ENCODE measurements at places on chromosomes 5 and 9.

GRCh38 chr5:165620394-165620793 is 2115.0 kb downstream of the MAT2B start:
- DNase-seq: no peak

GRCh38 chr9:82988488-82988887 is 74.5 kb downstream of the RASEF start:
- no peak for DNase-seq

DNA sequence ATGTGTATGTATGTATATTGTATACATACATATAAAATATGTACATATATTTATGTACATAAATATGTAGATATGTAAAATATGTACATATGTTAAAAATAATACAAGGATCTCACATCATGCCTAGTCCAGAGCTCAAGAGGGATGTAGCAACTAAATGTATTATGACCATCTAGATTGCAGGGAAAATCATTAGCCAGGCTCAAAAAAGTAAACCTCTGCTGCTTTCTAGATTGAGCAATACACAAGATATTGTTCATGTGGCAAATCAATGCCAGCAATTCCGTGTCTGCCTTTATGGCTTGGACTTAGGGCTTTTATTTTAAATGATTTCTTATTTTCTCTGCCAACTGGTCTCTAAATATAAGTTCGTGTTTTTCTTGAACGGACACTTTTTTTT is 65.2 kb downstream of the RAI14 start:
- DNase-seq: no peak

GRCh38 chr5:86625148-86625547 is 7.4 kb downstream of the COX7C start:
- DNase-seq: no peak

DNA sequence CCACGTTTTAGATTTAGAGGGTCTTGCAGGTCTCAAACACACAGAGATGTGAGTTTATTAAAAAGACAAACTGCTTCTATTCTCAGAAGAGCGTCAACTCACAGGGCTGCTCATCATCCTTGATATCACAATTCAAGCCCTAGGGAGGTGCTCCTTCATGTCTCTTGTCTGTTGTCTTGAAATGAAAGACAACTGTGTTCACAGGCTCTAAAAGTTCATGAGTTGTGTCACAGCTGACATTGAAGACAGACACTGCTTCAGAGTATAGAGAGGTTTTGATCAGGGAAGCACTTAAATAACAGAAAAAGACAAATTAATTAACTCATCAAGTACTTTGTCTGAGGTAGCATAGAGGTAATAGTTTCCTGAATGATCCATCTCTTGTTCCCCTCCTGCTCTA is 1917.6 kb upstream of the WWC1 start:
- no peak for DNase-seq

DNA sequence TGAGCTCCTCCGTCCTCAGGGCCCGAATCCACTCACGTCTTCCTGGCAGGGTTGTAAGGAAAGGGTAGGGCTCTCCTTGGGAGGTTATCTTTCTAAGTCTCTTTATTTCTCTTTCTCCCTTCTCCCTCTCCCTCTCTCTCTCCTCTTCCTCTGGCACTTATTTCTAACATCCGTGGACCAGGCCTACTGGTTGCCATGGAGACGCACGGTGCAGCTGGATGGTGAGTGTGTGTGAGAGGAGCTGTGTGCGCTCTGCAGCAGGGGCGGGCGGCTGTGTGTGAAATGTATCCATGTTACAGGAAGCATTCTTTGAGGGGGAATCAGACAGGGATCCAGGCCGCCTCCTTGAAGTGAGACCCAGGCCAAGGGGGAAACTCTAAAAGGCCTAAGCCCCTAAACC is 32.2 kb downstream of the PCDH1 start:
- no peak for DNase-seq

DNA sequence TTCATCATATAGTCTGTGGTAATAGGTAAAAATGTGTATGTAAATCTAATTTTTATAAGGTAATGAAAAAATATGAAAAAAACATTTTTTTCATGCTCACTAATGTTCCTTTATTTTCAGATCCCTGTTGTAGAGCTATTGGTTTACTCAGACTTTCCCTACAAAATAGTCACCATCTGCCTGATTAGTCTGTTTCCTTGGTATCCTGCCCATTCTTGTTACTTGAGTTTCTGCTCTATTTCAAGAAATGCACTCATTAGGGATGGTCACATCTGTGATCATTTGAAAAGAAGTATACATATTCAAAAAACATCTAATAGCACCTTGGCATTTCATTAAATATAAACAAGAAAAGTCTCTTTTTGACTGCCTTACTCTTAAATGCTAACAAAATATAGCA is 21.6 kb upstream of the RASA1 start:
- no peak for DNase-seq

DNA sequence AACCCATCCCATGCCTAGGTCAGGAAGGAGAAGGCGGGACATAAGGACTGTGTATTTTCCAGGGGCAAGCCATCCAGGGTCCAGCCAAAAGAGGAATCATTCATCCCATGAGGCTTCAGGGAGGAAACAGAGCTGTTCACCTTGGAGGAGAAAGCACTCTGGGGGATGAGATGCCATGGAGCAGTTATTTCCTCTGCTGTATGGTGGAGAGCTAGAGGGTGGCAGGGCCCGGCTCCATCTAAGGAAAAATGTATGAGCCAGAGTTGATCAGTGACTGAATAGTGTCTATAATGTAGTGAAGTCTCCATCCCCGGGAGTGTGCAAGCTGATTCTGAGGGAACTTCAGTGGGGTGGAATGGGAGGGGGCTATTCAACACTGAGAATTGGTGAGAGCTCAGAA is 8.0 kb downstream of the ENHO start:
- no peak for DNase-seq

DNA sequence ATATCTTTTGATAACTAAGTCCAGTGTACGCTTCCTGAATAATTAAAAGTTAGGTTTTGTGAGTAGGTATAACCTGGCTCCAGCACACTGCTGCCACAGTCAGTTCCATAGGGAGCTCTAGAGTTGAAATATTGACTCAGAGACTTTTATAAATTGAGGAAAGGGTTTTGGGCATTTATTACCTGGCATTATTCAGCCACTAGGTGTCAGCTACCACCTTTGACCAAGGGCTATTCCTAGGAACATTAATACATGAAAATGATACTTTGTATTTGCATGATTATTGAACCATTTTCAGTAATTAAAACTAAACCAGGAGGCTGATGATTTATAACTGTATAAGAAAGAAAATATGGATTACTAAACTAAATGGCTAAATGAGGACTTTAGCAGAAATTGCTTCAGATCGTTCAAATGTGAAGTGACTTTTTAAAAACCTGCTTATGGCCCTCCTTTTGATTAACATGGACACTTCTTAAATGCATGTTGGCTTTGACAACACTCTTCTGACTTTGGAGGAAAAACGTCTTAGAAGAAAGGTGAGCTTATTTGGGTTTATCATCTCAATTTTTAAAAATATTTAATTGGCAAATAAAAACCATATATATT is 83.0 kb downstream of the SMC2 start:
- no peak for DNase-seq

DNA sequence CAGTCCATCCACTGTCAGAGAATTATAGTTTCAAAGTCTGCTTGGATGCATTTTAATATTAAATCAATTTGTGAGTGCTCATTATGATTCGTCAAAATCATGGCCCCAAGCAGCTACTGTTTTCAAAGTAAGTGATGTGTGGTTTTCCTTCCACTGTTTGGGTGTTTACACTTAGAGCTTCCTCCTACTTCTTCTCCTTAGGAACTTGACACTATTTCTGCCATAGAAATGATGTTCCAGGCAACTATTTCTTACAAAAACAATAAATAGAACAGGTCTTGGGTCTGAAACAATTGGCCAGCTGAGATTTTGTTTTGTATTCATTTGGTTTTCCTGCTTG is 132.8 kb upstream of the RAI14 start:
- no peak for DNase-seq

- no peak for DNase-seq
Observed at GRCh38 chr5:160001457-160001856, 7.5 kb upstream of the TTC1 start.

- no peak for DNase-seq
Observed at GRCh38 chr5:95018946-95019345, 265.9 kb downstream of the MCTP1 start.

DNA sequence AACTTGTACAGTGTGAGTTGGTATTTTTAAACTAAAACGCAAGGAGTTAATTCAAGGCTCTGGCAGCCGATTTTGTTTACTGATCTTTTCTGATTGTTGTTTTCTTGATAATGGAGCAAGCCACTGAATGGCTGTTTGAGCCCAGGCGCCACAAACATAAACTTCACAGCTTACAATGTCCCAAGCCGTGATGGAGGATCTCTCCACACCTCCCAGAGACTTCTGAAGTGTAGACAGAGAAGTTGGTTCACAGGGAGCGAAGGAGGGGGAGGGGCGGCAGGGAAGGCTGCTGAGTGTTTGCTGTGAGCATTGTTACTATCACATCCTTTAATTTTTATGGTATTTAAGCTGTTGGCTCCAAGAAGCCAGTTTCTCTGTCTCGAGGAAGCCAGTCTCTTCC is 14.7 kb downstream of the ISL1 start:
- no peak for DNase-seq

GRCh38 chr5:127891942-127892341 is 188.8 kb downstream of the CCDC192 start:
- no peak for DNase-seq

DNA sequence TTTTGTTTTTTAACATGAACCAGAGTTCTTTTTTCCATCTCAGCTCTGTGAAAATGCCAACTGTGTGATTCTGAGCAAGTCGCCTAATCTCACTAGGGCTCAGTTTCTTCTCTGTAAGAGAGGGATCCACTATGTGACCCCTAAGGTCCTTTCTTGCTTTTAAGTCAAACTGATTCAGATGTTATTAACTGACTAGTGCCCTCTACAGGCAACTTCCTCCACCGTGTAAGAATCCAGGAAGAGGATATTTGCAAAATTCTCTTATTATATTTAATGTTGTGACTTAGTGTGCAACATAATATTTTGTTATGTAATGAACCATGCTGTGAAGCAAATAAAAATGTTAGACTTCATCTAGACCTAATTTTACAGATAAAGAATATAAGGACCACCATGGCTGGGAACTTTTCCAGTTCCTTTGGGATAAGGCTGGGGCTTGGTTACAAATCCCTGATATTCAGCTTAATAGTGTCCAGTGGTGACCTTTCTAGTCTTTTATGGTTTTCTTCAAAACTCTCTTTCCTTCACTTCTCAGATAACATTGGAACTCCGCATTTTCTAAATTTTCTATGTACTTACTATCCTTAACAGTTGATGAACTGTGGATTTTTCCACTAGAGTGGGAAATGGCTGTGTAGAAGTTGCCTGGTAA is 244.7 kb downstream of the PIK3R1 start:
- DNase-seq: no peak

- no peak for DNase-seq
Observed at GRCh38 chr5:34930462-34930844, 1.1 kb downstream of the DNAJC21 start.

GRCh38 chr9:36150574-36151315 is 14.2 kb downstream of the GLIPR2 start:
- DNase-seq: no peak

GRCh38 chr9:72362118-72362531 is 2.9 kb downstream of the ZFAND5 start:
- DNase-seq: no peak

DNA sequence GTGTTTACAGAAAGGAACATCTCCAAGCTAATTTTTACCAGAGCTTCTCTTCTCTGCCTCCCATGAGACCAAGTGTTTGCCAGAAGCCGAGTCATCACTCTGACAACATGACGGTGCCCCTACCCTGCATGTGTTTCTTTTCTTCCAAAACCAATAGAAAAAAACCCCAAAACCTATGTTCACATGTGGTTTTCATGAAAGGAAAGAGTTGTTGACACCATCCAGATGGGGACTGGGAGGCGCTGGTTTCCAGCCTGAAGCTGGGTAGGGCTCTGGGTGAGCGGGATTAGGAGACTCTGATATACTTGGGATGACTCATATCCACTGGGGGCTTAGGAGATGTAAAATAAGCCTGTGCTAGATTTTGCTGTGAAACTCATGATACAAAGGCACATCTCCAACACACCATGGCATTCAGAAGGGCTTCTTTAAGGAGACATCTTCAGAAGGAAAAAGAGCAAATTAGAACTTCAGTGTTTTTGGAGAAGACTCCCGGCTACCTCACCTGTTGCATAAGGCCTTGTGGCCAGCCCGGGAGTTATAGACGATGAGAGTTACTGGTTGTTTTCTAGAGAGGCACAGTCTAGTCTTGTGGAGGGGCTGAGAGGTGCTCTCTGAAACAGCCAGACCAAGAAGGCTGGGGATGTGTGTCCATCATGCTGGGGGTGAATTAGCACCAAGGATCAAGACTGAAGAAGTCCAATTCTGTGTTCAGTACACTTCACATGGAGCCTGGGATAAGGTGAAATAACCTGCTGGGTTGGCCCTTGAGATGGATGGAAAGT is 108.9 kb upstream of the LHFPL2 start:
- DNase-seq: no peak

GRCh38 chr5:852018-852417 is 1.2 kb upstream of the ZDHHC11 start:
- DNase-seq: no peak

GRCh38 chr5:66616520-66617225 is 20.5 kb downstream of the MAST4 start:
- no peak for DNase-seq

DNA sequence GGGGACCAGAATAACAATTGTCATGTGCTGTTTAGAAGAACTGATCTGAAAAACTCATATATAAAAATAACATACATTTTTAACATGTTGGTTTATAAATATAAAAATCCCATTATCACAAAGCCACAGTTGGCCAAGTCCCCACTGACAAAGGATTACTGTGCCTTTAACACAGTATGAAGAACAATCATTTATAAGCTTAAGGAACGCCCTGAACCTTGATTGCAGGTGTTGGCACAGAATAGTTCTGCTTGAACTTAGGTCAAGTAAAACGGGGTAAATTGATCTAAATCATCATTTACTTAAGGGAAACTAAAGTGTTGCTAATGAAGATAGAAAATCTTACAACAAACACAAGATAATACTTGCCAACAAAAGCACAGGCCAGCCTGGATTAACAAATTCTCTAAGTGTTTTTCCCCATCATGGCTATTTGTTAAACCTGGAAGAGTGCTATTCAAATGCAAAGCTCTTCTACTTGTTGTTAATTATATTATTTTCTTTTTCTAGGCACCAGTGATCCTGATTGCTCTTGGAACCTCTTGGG is 46.1 kb downstream of the ASTN2 start:
- no peak for DNase-seq

DNA sequence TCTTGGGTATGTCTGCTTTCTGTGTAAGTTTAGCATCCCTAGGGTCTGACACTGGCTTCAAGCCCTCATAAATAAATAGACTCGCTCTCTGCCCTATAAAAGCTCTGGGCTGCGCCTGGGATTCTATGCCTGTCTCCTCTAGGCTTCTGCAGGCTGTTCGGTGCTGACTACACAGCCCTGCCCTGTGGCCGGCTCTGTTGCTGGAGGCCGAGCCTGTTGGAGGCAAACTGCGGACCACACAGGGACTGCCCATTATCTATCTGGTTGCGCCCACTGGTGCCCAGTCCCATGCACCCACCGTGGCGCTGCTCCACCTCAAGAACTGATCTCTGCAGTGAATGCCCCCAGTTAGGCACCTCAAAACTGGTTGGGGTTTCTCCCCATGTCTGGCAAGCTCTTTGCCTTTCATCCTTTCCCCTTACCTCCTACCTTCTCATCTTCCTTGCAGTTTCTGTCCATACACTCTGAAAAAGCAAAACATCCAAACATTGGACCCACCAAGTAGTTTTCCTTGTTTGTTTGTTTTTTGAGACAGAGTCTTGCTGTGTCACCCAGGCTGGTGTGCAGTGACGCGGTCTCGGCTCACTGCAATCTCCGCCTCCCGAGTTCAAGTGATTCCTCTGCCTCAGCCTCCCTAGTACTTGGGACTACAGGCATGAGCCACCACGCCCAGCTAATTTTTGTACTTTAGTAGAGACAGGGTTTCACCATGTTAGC is 207.2 kb downstream of the ERCC6L2 start:
- no peak for DNase-seq
